ENCODE measurements at places on chromosomes 7 and 10.

DNA sequence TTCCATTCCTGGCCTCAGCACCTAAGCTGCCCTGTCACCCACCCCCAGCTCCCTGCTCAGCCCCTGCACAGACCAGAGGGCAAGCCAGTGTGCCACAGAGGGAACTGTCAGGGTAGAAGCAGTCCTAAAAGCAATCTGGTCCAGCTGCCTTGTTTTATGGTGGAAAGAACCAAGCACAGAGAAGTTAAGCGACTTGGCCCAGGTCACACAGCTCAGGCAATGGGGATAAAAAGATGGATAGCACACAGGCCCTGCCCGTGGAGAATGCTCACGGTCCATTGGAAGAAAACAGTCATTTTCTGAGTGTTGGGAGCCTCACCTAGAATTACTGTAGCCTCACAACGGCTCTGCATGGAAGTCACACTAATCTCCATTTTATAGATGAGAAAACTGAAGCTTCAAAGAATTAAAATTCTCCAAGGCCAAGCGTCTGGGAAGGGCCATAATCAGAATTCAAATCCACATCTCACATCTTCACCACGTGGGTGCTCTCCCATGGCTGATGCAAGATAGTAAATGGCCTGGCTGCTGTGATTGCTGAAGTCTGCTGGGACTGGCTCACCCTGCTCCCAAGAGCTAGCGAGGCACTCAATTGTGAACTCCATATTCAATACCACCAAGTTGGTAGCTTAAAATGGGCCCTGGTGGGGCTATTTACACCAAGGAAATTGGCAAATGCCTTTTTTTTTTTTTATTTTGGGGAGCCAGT is 26.8 kb downstream of the C10orf105 start:
- no peak for DNase-seq

GRCh38 chr10:7260412-7260900 is 150.4 kb downstream of the SFMBT2 start:
- peak; percentile 20 for DNase-seq

- DNase-seq: no peak
Observed at GRCh38 chr7:45075871-45076796, 12.6 kb downstream of the NACAD start.

DNA sequence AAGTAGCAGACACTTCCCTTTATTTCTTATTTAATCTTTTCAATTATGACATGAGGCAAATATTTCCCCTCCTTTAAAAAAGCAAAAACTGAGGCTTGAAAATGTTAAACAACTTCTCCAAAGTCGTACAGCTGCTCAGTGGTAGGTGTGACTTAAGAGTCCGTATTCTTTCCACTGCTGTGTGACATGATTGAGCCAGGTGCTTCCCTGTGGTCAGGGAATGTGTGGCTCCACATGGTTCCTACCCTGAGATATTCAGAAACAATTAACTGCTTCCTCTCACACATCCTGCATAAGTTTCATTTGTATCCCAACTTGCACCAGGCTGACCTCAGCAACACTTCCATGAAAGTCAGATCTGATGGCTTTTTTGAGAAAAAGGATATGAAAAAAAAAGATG is 13.6 kb downstream of the OPALIN start:
- DNase-seq: no peak

- DNase-seq: no peak
Observed at GRCh38 chr10:120573355-120573754, 116.3 kb downstream of the PLPP4 start.

DNA sequence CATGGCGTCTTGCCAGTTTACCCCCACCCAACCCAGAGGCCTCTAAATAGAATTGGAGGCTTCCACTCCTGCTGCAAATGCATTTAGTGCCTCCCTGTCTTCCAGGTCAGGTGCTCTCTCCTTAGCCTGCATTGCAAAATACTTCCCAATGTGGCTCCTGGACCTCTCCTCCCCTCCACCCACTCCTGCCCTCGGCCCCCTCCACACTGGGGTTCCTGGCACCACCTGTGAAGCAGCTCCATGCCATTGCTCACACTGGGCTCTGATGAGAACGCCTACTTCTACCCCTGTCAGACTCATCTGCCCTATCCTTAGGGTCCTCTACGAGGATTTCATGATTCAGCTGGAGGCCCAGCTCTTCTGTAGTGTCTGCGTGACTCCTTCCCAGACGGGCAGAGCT is 37.4 kb downstream of the C10orf120 start:
- no peak for DNase-seq

- DNase-seq: no peak
Observed at GRCh38 chr7:119711104-119711503, 561.9 kb upstream of the KCND2 start.

DNA sequence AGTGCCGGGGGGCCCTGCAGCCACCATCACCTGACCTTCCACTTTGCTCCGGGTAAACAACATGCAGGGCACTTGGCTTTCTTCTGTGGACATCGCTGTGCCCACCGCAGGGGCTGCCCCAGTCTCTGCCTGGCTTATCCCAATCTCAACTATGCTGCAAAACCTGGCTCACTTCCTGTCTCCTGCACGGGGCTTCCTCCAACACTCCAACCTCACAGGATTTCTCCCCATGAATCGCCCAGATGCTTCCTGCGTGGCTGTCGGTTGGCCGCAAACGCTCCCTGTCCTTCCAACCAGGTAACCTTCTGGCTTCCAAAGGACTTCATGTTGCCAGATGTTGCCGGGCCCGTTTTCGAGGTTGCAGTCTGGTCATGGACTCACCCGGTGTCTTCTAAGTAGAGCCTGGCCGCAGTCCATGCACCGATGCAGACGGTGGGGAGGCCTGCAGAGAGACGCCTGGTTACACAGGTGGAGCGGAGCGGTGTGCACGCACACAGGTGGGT is 109.0 kb downstream of the VIPR2 start:
- no peak for DNase-seq

DNA sequence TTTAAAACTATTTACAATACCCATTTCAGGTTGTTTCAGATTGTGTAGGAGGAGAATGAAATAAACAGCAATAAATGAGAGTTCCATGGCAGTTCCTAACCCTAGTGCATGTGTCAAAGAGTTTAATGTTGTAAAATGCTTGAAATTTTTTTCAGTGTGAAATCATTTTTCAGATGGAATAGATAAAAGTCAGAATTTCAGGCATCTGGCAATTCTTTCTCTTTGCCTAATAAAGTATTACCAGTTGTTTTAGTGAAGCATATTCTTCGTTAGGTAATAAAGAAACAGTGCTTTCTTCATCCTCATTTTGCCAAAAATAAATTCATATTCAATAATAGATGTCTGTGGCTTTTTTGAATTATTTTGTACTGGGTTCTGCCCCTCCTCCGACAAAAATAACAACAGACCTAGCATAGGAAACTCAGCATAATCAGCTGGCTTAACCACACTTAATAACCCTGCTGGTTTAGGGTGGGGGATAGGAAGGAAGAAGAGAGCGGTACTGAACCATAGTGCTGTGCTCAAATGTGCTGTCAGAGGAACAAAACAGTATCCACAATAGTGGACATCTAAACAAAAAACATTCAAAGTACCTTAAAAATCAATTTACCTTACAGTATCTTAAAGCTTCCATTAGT is 39.1 kb downstream of the MINDY3 start:
- no peak for DNase-seq

DNA sequence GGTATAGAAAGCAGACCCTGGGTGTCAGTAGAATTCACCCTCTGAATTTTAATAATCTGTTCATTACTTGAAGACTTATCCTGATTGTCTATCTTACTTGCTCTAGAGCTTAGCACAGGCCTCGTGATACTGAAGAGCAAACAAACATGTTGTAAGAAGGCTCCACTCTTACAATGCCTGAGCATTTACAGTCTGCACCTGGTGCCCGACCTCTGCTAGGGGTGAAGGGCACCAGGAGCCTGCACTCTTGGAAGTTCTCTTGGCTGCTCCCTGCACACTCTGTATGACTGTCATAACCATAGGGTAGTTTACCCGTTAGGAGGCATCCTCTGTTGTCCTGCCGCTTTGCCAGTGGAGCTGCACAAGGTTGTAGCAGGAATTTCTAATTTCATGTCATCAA is 91.3 kb upstream of the NPY start:
- peak; percentile 12 for DNase-seq

DNA sequence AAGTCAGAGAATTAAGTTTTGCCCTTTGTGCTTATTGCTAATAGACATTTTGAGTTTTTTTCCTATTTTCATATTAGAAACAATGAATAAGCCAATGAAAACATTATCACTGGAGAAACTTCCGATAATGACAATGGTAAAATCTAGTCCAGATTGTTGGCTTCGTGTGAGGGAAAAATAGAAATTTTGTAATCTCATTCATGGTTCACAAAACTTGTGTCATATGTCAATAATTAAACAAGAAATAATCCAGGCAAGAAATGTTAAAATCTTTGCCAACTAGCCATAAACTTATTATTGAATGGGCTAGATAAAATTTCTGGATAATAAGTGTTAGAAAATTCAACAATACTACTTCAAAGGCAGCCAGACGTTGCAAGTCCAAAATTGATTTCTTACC is 36.6 kb downstream of the RNLS start:
- DNase-seq: no peak

DNA sequence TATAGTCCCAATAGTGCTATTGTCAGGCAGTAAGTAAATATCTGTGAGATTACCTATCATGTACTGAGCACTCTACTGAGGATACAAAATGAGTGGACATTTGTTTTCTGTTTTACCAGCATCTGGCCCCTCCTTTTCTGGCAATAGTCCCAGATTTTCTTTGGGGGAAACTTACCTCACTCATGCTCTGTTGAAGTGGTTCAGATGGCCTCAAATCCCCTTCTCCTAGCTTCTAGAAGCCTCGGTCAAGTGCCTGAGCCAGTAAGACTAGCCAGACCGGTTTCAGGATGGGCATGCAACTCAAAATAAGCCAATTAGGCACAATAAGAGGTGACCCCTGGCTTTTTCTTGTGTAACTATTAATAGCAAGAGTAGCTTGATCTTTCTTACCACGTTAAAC is 19.7 kb downstream of the TRDMT1 start:
- no peak for DNase-seq

GRCh38 chr7:114183311-114184088 is 231.1 kb upstream of the FOXP2 start:
- no peak for DNase-seq

DNA sequence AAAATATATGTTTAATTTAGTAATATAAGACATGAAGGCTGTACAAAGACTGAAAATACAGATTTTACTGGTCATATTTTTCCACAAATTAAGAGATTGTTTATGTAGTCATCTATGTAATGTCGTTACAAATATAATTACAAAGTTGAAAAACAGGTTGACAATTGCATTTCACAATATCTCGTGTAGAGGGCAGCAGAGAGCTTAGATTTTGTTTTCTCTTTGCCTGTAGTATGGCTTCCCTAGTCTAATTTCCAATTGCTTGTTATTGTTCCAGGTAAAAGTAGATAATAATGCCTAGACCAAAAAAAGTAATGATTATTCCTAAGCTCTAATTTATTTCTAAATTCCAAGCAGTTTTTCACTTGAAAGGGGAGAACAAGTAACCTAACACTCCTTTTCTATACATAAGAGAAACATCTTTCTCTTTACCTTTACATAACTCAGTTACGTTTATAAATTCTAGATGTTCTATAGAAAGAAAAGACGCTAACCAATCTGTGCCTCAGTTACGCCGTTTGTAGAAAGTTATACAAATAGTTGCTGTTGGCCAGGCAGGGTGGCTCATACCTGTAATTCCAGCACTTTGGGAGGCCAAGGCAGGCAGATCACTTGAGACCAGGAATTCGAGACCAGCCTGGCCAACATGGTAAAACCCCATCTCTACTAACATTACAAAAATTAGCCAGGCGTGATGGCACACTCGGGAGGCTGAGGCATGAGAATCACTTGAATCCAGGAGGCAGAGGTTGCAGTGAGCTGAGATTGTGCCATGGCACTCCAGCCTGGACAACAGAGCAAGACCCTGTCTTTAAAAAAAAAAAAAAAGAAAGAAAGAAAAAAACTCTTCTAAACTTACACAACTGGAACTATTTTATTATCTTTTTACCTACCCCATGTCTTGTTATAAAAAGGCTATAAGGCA is 30.0 kb downstream of the NET1 start:
- no peak for DNase-seq

- peak; percentile 7 for DNase-seq
Observed at GRCh38 chr7:12210179-12211053, 678 bp upstream of the TMEM106B start.

DNA sequence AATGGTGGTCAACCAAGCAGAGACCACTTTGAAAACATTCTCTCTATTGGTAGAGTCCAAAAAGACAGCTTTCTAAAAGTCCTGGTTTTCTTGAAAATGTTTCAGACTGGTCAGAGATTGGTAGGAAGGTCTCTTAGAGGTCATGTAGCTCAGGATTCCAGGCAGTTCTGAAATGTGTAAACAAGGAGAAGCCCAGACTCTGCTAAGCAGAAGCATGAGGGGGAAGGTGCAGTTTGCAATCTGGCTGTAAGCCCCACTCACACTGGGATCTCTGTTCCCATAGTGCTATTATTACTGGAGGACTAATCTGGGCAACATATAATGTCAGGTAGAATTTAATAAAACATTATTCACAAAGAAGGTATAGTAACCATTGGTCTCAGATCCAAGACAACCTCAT is 101.1 kb downstream of the MAGI2 start:
- DNase-seq: no peak

DNA sequence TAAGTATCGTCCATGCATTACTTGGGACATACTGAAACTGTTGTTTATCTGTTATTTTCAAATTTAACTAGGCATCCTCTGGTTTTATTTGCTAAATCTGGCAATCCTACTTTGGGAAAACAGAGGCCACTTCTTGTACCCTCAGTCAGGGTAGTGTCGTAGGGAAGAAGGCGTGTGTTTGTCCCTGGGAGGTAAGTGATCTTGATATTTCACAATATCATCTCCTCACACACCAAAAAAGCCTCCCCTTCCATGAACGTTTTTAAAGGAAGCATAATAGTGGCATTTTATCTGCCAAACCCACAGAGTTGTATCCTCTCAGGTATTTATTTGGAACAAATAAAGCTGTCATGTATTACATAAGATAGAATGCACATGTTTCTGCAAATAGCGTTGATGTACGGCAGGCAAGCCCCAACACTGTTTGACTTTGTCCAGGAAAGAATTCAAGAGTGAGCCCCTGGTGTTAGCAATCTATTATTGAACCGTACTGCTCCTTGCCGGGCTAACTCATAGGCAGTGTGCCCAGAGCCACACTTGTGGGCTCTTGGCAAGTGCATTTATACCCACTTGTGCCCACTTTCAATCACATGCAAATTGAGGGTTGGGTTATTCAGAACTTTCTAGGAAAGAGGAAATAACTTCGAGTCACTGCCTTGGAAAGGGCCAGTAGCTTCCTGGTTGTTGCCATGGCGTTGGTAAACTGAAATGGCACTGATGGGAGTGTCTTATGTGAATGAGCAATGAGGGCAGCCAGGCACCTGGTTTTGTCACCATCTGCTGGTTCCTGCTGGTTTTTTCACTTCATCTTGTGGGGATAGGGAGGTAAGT is 266.0 kb downstream of the USP6NL start:
- no peak for DNase-seq

GRCh38 chr10:43557214-43557613 is 17.2 kb downstream of the ZNF239 start:
- DNase-seq: no peak
